Muscle of leg (tissue), 16 donors: ENCODE measurements at places on chromosomes 2 and 18.

- peak; percentile 92 for DNase-seq
Measured at GRCh38 chr2:129744649-129745048, 234.8 kb upstream of the RAB6C start.

- DNase-seq = no peak
Measured at GRCh38 chr2:44598330-44599119, 236.8 kb downstream of the CAMKMT start.

DNA sequence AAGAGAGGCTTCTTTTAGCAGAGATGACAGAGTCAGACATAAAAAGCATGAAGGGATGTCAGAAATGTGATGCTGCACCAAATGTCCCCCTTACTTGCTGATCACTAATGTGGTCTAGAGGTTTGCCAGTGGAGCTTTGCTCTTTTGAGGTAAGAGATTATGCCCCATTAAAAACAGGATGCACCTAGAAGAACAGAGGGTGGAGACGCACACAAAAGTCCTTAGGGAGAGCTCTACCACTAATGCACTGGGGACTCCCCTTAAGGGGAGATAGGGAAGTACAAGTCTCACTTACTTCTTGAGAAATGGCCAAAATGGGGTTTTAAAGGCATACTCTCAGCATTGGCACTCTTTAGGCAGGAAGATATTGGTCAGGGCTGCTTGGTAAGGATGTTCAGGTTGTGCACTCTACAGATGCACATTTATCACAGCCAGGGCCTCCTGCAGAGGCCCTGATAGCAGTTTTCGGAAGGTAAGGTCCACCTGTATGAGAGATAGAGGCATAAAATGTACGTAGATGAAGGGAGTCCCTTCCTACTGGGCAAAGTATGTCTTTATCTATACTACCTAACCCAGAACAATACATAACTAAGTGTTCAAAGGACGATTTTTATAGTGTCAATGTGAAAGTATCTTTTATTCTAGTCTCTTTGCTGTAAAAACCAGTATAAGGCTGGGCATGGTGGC lies 17.0 kb upstream of the SCYGR1 start:
- DNase-seq = no peak

GRCh38 chr2:199602896-199603717 lies 145.4 kb upstream of the SATB2 start:
- no peak for DNase-seq

DNA sequence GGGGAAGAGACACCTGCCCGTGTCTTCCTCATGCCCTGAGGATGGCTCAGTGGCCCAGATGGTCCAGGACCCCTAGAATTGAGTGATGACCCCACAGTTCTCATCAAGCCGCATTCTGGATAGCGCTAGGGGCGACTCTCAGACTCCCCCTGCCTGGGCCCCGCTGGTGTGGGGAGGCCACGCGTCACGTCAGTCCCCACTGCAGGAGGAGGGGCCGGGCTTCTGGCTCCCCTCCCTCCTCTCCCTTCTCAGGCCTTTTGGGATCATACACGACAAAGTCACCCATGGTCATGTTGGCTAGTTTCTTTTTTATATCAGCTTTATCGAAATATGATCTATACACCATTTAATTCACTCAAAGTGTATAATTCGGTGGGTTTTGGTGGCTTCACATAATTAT lies 61.5 kb downstream of the NFATC1 start:
- DNase-seq = no peak

GRCh38 chr2:23434721-23435121 lies 49.7 kb downstream of the KLHL29 start:
- no peak for DNase-seq

DNA sequence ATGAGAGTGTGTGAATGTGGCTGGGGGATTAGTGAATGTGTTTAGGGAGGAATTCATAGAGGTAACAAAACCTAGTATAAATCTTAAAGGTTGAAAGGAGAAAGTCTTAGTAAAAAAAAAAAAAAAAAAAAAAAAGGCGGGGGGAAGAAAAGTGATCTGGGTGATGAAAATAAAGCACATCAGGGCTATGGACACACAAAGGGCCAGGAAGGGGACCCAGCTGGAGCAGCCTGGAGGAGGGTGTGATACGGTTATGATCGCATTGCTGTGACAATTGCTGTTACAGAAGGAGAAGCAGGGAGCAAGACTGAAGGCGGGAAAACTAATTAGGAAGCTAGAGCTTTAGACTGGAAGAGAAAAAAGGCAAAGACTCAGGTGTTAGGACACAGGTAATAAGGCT lies 85.4 kb downstream of the DLGAP1 start:
- DNase-seq = no peak

- no peak for DNase-seq
Measured at GRCh38 chr2:117875786-117876185, 61.3 kb downstream of the DDX18 start.

DNA sequence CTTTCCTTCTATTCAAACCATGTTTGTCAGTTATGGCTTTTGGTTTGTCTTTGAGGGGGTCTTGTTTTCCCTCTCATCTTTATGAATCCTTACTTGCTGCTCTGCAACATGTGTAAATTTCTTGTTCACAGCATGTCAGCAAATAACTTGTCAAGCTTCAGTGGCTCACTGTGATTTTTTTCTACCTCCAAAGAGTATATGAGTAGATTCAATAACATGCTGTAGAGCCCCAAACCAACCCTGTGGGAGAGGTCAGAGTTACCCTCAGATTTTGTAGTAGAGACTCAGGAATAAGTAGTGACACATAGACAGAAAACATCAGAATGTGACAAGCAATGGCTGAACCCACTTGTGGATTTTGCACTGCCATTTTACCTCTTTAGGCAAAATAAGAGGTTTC lies 121.6 kb downstream of the PLCL1 start:
- DNase-seq = no peak

- no peak for DNase-seq
Measured at GRCh38 chr2:26957534-26957933, 12.9 kb upstream of the MAPRE3 start.

- DNase-seq = no peak
Measured at GRCh38 chr2:176097820-176098365, 1.7 kb upstream of the HOXD12 start.

GRCh38 chr2:201500534-201500933 lies 49.0 kb downstream of the STRADB start:
- no peak for DNase-seq

DNA sequence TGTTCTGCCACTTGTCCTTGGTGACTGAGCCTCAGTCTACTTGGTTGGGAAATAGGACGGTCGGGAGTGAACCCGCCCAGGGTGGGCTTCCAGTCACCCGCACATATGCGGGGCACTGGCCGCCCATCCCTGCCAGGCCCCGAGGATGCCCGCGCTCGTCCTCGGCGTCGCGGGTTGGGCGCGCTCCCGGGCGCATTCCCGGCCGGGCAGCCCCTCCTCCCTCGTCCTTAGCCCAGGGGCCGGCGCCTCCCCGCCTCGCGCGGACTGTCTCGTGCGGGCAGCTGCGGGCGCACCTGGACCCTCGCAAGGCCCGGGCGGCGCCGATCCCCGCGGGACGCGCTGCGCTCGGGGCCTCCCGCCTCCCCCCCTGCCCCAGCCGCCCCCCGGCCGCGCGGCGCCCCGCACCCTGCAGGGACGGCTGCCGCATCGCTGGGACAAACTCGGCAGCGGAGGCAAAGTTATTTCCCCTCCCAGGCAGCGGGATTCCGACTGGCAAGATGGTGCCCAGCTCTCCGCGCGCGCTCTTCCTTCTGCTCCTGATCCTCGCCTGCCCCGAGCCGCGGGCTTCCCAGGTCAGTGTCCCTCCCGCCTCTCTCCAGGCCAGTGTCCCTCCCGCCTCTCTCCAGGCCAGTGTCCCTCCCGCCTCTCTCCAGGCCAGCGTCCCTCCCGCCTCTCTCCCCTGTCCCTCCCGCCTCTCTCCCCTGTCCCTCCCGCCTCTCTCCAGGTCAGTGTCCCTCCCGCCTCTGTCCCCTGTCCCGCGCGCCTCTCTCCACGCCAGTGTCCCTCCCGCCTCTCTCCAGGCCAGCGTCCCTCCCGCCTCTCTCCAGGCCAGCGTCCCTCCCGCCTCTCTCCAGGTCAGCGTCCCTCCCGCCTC lies at the start of gene FBLN7:
Gene FBLN7 (plus strand): TSS at position 227 of the 874 bp plus-strand sequence. CDS start 271 bp downstream, at position 498.
- peak; percentile 43 for DNase-seq

DNA sequence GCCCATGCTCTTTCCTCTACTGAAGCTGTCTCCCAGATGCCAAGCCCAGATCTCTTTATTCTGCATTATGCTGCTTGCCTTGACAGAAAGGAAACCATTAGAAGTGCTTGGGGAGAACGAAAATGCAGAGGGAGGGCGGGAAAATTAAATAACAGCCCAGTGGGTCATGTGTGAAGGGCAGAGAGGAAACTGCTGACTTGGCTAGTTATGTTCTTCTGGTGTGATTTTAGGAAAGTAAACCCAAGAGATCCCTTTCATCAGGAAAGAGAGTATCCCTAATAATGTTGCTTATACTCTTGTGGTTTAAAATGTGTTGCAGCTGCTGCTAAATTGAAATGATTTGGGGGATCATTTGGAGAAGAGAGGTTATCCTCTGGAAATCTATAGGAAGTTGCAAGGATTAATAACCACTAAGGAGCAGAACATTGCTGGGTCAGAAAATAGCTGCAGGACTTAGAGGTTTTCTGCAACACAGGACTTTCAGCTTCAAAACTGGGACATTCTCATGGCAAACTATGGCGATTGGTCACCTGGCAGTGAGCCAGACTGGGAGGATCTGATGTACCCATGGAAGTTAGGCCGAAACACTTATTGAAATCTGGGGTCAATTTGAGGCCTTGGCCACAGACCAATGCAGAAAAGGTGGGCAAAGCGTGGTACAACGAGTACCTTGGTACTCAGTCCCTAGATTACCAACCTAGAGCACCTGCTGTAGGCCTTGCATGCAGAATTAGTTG lies 172.2 kb downstream of the TMEM247 start:
- DNase-seq = no peak

DNA sequence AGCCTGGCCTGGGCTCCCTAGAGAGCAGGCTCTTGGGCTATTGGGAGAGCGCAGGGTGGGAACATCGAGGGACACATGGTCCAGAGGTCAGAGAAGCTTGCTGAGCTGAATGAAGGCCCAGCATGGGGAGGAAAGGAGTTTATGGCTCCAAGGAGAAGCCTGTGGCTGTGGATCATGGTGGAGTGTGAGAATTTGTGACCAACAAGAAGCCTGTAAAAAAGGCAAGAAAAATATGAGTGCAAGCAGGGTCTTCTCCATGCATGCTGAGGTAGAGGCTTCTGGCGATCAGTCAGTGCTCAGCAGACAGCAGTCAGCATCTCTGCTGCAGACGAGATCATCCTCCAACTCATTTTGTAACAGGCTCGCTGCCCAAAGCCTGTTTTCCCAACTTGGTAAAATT lies 1.3 kb upstream of the SCYGR3 start:
- no peak for DNase-seq

- DNase-seq = no peak
Measured at GRCh38 chr2:100747996-100748615, 71.8 kb upstream of the NPAS2 start.

DNA sequence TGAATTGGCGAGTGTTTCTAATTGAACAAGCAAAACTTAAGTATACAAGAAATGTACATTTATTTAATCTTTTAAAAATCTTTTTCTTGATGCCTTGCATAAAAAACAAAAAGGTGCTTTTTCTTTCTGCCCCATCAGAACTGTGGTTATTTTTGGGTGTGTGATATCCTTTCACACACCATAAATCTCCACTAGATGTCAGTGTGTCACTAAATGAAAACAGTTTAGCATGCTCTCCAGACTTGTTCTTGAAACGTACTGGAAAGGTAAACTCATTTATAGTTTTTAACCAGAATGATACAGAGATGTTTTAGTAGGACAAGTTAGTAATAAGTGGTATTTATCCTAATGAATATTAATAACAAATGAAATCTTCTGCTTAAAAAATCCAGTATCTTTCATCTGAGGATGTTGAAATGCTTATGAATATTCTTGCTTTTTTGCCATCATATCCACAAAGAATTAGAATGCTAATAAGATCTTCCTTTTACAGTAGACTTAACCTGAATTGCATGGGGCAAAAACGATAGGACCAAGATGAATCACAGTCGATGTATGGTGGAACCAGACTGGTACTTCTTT lies 96.8 kb downstream of the UBE2E3 start:
- peak; percentile 71 for DNase-seq

DNA sequence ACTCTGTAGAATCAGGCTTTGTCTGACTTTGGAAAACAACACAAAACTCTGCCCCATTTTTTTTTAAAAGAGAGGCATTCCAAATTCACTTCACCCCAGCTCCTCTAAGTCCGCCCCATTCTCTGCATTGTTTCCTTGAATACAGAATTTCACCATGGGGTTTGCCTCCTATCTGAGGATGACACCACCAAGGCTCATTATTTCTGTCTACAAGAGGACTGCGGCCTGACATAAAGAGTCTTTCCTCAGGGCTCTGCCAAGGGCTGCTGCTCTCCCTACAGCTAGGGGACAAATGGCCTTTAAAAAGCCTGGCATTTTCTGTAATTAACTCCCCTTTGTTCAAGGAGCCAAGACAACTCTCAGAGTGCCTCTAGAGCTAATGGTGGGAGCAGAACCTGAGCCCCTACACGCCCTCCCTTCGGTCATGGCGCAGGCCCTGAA lies 4.6 kb downstream of the CHST10 start:
- DNase-seq = no peak

DNA sequence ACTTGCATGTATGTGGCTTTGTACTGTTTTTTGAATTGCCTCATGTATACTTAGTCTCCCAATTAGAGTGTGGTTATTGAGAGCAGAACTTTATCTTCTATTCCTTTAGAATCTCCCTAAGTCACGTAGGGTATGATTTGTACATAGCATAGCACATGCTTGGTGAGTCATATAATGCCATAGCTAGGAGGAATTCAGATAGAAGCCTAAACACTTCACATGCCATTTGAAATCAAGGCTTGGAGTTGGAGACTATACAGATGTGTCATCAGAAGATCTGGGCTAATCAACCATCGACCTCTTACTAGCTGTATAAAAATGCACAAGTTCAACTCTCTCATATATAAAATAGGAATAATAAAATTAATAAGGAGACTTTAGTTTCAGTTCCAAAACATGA lies 222.6 kb upstream of the ST6GAL2 start:
- DNase-seq = no peak
